ENCODE measurements at places on chromosomes 7 and 10. TPM values are rescaled to one million over a fixed set of nuclear protein-coding genes. Genes with fewer than 3 reads are reported as not detected.

The TUBB8 gene
- 1.4 TPM for total RNA-seq

The SEMA3E gene
- 5.4 TPM for total RNA-seq

The SFTPA1 gene
- not detected for total RNA-seq

The GNAT3 gene
- not detected for total RNA-seq

The MAGI2 gene
- total RNA-seq = 26.4 TPM

The CYP3A5 gene
- not detected for total RNA-seq

The GSTK1 gene
- total RNA-seq = 26.4 TPM

The CYP2E1 gene
- total RNA-seq = 2.2 TPM
